ENCODE measurements at places on chromosomes 7 and 10.

DNA sequence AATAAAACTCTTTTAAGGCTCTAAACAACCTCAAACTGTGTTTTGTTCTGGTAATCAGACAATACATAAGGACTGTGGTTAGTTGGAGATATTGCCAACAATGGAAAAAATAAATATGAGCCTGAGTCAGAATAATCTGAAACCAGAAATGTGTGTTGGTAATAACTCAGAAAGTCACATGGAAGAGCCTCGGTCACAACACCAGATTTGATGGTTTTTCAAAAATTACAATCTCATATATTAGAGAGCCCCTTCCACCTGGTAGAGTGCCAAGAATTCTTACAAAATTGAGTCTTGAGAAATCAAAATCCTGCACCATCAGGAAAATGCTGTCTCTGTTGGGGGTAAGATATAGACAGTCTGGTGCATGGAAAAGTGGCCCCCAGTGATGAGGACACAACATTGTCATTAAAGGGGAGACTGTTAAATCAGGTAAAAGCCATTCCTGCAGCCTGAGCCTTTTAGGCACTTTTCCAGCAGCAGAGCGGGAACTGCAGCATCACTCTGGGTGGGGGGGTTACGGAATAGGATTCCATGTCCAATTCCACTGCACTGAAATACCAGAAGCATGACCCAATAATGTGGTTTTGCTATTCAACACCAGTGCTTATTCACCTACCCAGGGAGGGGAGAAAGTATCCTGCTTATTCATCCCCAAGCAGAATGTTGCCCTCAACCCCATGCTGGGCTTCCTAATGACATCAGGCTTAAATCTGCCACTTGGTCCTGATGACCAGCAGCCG is 9.5 kb upstream of the ADAM12 start:
- no peak for DNase-seq

DNA sequence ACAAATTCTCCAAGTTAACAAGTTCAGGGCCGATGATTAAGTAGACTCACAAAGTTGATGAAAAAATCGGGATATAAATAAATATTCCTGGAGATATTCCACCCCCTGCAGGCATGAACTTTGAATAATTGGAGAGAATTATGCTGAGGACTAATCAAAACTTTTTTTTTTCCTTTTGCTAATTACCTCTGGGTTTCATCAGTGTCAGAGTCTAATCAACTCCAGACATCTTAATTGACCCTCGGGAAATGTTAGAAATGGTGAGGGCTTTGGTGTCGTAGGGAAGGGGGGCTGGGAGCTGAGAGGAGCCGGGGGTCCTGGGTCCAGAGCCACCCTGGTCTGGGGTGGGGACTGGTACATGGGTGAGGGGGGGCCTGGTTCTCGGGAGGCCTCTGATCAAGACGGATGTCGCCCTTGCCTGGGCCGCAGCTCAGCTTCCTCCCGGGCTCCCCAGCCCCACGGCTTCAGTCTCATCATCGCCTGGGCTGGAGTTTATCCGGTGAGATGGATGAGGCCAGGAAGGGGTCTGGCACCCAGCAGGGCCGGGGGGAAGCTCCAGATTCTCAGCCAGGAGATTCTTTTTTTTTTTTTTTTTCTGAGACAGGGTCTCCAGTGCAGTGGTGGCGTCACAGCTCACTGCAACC is 30.4 kb upstream of the ELFN1 start:
- no peak for DNase-seq

DNA sequence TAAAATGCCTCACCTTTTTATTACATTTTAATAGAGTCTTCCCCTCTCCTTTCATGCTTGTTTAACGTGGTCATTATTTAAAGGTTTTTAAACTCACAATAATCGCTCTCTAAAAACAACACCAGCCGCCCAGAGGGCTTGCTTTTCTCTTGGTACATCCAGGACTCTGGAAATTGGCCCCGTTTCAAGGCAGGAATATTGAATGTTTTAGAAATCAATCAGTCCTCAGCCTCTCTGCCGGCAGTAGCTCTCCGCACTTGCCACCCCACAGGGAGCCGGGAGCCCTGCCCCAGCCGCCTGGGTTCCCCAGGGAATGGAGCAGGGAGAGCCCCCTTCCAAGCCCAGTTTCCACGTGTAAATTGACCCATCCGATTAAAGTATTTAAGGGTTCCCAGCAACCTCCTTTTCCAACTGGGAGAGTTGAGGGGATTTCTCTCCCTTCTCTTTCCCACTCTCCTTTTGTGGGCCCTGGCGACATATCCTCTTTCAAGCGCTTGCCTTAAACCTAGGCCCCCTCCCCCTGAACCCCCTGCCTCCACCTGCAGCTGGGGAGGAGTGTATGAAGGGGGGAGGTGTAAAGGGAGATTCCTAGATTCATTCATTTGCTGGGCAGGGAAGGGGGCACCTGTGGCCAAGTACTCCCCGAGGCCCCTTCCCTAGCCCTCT is 1.9 kb downstream of the FGF8 start:
- DNase-seq, result no peak

DNA sequence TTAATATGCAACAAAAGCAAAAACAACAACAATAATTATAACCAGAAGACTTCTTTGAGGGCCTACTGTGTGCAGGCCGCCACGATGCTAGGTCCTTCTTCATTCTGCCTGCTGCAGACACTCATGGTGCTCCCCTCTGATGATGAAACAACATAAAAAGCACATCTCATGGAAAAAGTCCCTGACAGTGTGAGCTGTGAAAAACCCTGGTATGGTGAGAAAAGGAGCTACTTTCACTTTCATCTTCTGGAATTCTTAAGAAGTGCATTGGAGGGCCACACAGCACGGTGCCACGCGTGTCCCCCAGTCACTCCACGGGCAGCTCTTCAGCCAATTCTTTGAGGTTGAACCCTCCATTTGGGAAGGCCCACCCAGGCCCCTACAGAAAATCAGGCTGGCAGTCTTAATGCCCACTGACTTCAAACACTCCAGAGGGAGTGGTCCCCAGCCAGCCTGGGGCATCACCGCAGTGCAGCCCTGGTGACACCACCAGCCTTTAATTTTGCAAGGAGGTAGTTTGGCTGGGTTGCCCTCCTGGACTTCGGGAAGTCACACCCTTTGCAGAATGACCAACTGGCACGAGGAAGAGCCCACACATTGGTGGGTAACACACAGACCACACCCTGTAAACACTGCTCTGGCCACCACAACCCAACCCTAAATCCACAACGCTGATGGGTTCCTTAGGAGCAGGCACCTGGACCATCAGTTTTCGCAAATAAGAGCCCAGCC is 7.7 kb downstream of the KCNMA1 start:
- no peak for DNase-seq

- no peak for DNase-seq
Measured at GRCh38 chr10:12766223-12766622, 235.3 kb downstream of the CCDC3 start.

GRCh38 chr10:1104971-1105370 is 48.8 kb downstream of the WDR37 start:
- no peak for DNase-seq

DNA sequence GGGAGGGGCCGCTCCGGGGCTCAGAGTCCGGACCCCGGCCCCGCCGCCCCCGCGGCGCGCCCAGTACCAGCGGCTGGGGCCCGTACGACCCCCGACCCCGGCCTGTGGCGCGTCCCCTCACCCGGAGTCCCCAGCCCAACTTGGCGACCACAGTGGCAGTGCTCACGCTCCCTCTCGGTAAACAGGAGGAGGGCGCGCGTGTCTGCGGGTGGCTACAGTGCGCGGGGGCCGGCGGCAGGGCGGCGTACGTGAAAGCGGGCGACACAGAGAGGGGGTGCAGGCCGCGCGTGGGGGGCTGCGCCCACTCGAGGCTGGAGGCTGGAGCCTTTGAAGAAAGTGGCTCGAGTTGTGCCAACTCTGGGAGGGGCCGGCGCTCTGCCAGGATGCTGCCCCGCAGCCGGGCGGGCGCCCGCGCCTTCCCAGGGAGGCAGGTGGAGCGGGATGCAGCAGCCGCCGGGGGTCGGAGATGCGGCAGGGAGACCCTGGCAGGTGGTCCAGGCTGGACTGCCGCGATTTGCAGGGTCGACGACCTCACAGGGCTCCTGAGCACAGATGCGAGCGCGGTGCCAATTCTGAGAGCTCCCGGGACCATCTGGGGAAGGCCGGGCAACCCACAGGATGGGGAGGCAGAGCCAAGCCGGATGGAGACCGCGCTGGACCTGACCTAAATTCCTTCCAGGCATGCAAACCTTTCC is 655 bp downstream of the PTPRE start:
- no peak for DNase-seq

DNA sequence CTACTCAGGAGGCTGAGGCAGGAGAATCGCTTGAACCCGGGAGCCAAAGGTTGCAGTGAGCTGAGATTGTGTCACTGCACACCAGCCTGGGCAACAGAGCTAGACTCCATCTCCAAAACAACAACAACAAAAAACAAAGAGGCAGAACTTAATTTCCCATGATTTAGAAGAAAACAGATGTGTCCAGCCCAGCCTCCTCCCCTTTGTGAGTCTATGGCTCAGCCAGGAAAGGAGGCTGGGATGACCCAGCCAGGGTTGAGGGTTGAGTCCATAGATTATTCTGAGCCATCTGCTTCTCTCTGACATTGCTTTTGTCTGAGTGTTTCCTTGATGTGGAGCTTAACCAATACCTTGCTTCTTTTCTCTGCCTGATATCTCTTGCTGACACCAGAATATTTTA is 994.1 kb downstream of the TYW1 start:
- DNase-seq, result no peak

GRCh38 chr7:157238087-157238486 is 98.7 kb upstream of the DNAJB6 start:
- DNase-seq, result no peak
